Uterus (tissue), 4 donors: ENCODE measurements at places on chromosomes 12 and 14.

- no peak for DNase-seq
- no peaks in the 10 kb centered on the region for H3K4me1 ChIP-seq
Measured at GRCh38 chr14:69886453-69887242, 7.4 kb downstream of the SMOC1 start.

DNA sequence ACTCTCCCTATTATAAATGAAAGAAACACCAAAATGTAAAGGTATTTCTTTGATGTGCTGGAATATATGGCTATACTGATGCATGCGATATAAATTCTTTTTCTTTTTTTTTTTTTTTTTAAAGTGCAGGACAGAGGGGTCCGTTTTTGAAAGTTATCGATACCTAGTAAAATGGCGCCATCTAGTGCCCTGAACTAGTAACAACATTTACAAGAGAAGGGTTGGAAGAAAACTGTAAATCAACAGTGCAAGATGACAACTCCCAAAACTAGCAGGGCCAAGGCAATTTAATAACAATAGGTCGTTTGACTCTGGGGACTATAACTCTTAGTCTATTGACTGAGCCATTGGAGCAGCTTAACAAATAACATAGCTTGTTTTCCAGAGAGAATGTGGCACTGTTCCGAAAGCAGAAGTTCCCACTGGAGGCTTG is 137.7 kb downstream of the SPTSSA start:
- DNase-seq = no peak
- no peaks in the 10 kb centered on the region for H3K27me3 ChIP-seq
- no peak overlapping the region for H3K27ac ChIP-seq
- H3K4me1 ChIP-seq = no peaks in the 10 kb centered on the region
- H3K4me3 ChIP-seq = no peak overlapping the region

DNA sequence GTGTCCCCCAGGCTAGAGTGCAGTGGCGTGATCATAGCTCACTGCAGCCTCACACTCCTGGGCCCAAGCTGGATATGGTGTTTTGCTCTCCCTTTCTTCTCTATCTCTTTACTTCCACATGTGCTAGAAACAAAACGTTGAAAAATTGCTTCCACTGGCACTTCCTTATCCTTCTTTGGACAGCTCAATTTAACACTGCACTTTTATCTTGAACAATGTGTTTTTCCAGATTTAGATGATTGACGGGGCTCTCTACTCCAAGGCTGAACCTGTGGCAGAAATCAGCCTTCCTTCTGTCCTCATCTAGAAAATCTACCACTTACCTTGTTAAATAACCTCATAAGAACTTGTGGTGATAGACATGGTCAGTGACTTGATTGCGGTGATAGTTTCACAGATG is 165.1 kb downstream of the DAD1 start:
- DNase-seq = no peak
- H3K36me3 ChIP-seq = no peaks in the 10 kb centered on the region
- H3K27me3 ChIP-seq = no peaks in the 10 kb centered on the region
- H3K4me3 ChIP-seq = no peak overlapping the region
- H3K4me1 ChIP-seq = peaks cover 7% of the 10 kb centered on the region

DNA sequence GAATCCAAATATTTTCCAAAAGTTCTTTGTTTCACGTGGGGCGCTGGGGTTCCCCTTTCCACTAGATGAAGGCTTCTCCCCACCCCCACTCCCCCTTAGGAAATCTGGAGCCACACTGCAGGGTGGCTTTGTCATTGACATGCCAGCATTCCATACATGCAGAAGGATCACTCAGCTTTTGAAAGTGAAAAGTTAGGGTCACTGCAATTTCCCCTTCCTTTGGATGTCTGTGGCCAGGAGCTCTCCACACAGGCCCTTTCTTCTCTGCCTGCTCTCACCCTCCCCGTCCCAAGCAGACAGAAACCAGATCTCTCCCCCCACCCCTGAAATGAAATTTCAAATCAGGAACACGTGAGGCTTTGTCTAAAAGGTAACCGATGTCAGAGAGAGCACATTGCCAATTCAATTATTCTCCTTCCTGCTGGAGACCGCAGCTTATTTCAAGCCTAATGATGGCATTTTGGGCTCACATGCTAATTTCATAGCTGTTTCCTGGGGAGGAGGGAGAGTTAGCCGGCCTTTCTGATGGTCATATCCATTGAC is 153.9 kb upstream of the RFLNA start:
- no peaks in the 10 kb centered on the region for H3K36me3 ChIP-seq
- no peaks in the 10 kb centered on the region for H3K4me1 ChIP-seq
- H3K27me3 ChIP-seq = no peaks in the 10 kb centered on the region
- DNase-seq = no peak
- no peak overlapping the region for H3K4me3 ChIP-seq

GRCh38 chr14:63759456-63759855 is 31.6 kb upstream of the SGPP1 start:
- H3K27me3 ChIP-seq = no peaks in the 10 kb centered on the region
- H3K4me1 ChIP-seq = no peaks in the 10 kb centered on the region
- no peak overlapping the region for H3K4me3 ChIP-seq
- H3K36me3 ChIP-seq = no peaks in the 10 kb centered on the region

DNA sequence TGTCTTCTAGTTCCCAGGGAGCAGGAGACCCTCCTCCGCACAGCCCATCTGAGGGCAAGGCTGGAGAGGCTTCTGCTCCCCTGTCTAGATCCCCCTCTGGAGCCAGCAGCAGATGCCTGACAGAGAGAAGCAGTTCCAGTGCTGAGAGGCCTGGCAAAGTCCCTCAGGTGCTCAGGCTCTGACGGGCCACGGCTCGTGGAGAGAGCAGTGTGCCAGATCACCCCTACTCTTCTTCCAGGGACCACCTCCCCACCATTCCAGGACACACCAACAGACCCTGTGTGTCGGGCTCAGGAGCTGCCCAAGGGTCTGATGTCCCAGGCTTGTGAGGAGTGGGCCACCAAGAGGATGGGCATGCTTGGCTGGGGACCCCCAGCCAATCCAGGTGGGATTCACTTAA is 22.5 kb upstream of the C14orf180 start:
- no peak overlapping the region for H3K27ac ChIP-seq
- H3K27me3 ChIP-seq = no peaks in the 10 kb centered on the region
- H3K4me3 ChIP-seq = no peak overlapping the region
- H3K36me3 ChIP-seq = no peaks in the 10 kb centered on the region

GRCh38 chr14:68981139-68981538 is 2.0 kb upstream of the ACTN1 start:
- no peaks in the 10 kb centered on the region for H3K4me1 ChIP-seq
- H3K27me3 ChIP-seq = no peaks in the 10 kb centered on the region
- no peak overlapping the region for H3K27ac ChIP-seq
- no peaks in the 10 kb centered on the region for H3K36me3 ChIP-seq
- no peak for DNase-seq
- H3K4me3 ChIP-seq = no peak overlapping the region

GRCh38 chr14:101077481-101078074 is 174.1 kb upstream of the RTL1 start:
- H3K36me3 ChIP-seq = no peaks in the 10 kb centered on the region
- DNase-seq = no peak
- H3K4me3 ChIP-seq = no peak overlapping the region
- no peak overlapping the region for H3K27ac ChIP-seq
- no peaks in the 10 kb centered on the region for H3K4me1 ChIP-seq

DNA sequence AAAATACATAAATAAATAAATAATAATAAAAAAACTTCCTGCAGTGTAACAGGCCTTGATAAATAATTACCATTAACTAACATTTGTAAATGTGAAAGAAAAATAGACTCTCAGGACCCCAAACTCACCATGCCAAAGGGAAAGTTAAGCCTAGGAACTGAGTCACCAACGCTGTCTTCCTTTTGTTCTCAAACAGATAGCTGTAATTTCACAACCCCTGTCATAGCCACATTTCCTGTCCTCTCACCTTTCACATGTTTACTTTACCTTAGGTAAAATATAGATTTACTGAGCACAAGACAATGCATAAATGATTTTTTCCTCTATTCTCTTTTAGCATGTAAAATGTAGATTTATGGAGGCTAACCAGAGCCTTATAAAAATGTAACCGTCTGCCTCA is 35.9 kb upstream of the CHST11 start:
- no peaks in the 10 kb centered on the region for H3K27me3 ChIP-seq
- H3K27ac ChIP-seq = no peak overlapping the region
- H3K4me1 ChIP-seq = no peaks in the 10 kb centered on the region
- H3K36me3 ChIP-seq = no peaks in the 10 kb centered on the region

- H3K4me1 ChIP-seq = no peaks in the 10 kb centered on the region
- H3K4me3 ChIP-seq = no peak overlapping the region
- H3K36me3 ChIP-seq = no peaks in the 10 kb centered on the region
- no peaks in the 10 kb centered on the region for H3K27me3 ChIP-seq
- no peak overlapping the region for H3K27ac ChIP-seq
Measured at GRCh38 chr12:64998371-64999147, 122.5 kb downstream of the WIF1 start.

GRCh38 chr14:95184413-95184790 is 27.1 kb upstream of the DICER1 start:
- peak; percentile 34 for DNase-seq
- no peak overlapping the region for H3K4me3 ChIP-seq
- no peaks in the 10 kb centered on the region for H3K36me3 ChIP-seq
- H3K4me1 ChIP-seq = no peaks in the 10 kb centered on the region

- H3K4me1 ChIP-seq = no peaks in the 10 kb centered on the region
- H3K27me3 ChIP-seq = no peaks in the 10 kb centered on the region
- H3K4me3 ChIP-seq = no peak overlapping the region
- no peak overlapping the region for H3K27ac ChIP-seq
- H3K36me3 ChIP-seq = no peaks in the 10 kb centered on the region
Measured at GRCh38 chr14:105375635-105376057, 22.7 kb upstream of the TEX22 start.

DNA sequence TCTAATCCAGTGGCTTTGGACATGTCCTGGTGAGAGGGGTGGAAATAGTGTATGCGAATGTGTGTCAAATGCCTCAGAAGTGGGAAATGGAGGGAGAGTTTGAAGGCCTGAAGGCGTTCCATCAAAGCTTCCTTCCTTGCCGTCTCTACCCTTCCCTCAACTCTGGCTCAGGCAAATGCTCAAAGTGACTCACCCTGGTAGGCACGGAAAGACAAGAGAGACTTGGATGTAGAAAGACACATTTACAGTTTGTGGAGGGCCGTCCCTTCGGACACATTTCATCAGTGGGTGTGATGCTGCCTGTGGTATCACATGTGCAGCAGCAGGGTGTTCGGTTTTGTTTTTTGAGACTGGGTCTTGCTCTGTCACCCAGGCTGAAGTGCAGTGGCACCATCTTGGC is 36.7 kb downstream of the CHST11 start:
- DNase-seq = no peak
- H3K4me3 ChIP-seq = no peak overlapping the region
- no peaks in the 10 kb centered on the region for H3K36me3 ChIP-seq
- no peaks in the 10 kb centered on the region for H3K4me1 ChIP-seq
- H3K27me3 ChIP-seq = no peaks in the 10 kb centered on the region

DNA sequence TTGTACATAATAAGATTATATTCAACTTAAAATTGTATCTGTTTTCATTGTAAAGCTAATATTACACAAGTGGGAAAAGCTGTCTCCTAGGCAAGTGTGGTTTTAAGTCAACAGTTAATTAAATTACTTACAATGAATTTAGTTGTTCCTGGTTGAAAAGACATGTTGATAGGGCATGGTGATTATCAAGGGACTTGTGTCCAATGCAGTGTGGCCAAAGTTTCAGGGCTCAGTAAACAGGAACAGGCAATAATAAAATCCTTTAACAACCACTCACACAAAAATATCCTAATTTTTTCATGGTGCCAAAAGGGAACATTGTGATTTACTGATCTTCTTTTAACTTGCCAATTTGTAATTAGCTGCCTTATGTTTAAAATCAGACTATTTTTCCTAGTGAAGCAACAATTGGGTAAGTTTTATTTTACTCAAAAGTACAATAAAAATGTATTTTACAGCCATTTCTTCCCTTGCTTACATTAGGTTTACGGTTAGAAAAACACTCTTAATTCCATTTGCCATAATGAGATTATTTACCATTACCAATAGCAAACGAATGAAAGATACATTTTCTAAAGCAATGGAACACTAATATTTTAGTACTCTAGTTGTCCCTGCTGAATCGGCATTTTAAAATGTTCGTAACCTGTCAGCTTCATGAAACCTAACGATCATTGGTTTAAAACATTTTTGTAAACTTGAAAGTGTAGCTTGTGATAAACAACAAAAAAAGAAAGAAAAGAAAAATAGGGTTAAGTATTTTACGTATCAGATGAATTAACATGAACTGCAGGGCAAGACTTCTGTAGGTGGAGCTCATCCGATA is 1.8 kb upstream of the WNK1 start:
- H3K36me3 ChIP-seq = no peaks in the 10 kb centered on the region
- H3K4me1 ChIP-seq = no peaks in the 10 kb centered on the region
- no peaks in the 10 kb centered on the region for H3K27me3 ChIP-seq
- peak overlapping the region; percentile 72 for H3K4me3 ChIP-seq

DNA sequence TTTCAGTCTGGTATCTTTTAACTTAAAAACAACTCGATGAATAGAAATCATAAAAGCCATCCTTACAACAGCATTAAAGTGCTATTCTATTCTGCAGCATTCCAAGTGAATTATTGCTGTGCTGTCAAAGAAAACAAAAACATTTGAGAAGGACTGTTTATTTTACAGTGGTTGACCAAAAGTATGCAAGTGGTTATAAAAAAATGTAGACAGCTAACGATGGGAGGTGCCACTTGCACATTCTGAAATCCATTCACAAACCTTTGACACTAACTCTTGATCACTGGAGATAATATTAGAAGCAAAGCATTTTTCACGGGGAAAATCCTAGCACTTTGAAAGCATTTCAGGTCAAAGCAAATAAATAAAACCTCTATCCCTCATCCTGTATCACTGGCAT is 55.6 kb downstream of the HMGA2 start:
- no peak overlapping the region for H3K4me3 ChIP-seq
- H3K36me3 ChIP-seq = no peaks in the 10 kb centered on the region
- no peaks in the 10 kb centered on the region for H3K4me1 ChIP-seq
- H3K27ac ChIP-seq = no peak overlapping the region
- DNase-seq = no peak

DNA sequence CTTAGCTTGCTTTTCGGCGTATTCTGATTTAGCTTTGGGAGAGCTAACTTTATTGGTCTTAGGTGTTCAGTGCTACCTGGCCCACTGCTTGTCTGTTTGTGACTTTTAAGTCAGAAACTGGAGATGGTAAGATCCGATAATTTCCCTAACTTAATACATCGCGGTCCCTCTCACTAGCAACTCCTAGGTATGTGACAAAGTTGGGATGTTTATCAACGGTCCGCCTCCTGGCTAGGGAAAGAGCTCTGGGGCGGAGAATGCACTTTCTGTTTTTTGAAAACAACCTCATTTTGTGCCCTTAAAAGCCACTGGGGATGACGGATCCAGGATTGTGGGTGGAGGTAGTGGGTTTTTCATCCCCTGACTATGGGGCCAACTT is 1.2 kb downstream of the CDKN1B start:
- DNase-seq = no peak
- H3K4me3 ChIP-seq = peak overlapping the region; percentile 98
- peaks cover 8% of the 10 kb centered on the region for H3K4me1 ChIP-seq
- peak overlapping the region; percentile 100 for H3K27ac ChIP-seq
- no peaks in the 10 kb centered on the region for H3K27me3 ChIP-seq
